Peyer's patch (tissue), 4 donors: ENCODE measurements at places on chromosomes 6 and 20. TPM values are rescaled to one million over a fixed set of nuclear protein-coding genes. Genes with fewer than 3 reads are reported as not detected.

DNA sequence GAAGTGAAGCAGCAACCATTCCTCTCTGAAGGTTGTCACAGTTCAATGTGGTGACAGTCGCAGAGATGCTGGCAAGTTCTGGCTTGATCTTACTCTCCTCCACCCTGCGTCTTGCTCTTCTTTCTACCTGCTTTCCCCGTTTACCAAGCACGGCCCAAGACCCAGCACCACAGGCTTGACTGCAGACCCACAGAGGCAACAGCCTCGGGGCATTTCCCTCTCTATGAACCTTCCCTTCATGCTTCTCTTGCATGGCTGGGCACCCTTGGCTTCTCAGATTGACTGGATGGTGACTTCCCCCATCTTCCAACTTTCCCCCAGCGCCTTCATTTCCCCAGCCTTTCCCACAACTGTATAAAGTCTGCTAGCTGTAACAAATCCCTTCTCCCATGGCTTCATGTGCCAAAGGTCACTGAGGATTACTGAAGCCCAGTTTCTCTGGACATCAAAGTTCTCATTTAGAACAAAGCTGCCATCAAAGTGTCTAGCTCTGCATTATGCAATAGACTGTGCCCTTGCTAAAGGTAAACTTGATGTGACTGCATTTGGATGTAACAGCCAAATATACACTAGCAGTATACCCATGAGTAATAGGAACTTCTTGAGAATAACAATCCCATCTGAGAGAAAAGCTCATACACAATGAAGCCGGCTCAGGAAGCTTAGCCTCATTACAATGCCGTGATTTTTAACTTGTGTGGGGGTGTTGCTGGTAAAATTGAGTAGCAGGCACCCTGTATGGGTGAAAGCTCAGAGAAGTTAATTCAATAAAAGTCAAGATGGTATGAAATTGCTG is 723.1 kb upstream of the FLRT3 start:
- DNase-seq, result no peak

IMPG1 gene
- not detected for total RNA-seq

DNA sequence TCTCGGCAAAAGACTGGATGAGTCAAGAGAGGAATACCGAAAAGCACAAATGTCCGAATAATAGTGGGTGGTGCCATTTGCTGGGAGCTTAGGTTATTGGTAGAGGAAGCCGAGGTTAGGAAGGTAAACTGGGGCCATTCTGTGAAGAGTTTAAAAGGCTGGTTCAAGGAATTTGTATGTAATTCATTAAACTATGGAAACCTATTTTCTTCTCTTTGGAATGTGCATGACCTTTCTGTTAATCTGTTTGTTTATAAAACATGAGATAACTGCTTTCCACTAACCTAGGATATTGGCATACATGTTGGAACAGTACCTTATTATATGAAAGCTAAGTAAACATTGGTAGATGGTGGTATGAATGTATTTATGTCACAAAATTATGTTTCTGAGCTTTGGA is 71.8 kb downstream of the LCA5 start:
- no peak for DNase-seq

- DNase-seq, result peak; percentile 36
Observed at GRCh38 chr20:25316506-25317190, 68.8 kb downstream of the PYGB start.

FOXC1 gene
- total RNA-seq, result 1.6 TPM

DNA sequence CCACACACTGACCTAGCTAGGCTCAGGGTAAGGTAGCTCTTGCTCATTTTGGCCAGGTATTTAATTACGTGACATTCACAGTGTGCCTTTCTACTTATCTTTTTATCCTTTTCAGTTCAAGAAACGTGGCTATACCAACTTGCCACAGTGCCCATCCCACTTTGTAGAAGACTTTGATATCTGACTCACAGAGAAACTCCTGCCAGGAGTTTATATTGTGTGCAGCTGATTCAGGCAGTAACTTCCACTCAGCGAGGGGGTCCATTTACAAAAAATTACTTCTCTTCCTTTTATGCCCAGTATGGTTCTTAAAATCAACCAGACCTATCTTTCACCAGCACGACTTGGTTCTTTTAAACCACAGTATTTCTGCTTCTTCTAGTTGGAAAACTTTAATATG is 75.6 kb downstream of the PRL start:
- no peak for DNase-seq

TMEM14A gene
- 28.8 TPM for total RNA-seq

DNA sequence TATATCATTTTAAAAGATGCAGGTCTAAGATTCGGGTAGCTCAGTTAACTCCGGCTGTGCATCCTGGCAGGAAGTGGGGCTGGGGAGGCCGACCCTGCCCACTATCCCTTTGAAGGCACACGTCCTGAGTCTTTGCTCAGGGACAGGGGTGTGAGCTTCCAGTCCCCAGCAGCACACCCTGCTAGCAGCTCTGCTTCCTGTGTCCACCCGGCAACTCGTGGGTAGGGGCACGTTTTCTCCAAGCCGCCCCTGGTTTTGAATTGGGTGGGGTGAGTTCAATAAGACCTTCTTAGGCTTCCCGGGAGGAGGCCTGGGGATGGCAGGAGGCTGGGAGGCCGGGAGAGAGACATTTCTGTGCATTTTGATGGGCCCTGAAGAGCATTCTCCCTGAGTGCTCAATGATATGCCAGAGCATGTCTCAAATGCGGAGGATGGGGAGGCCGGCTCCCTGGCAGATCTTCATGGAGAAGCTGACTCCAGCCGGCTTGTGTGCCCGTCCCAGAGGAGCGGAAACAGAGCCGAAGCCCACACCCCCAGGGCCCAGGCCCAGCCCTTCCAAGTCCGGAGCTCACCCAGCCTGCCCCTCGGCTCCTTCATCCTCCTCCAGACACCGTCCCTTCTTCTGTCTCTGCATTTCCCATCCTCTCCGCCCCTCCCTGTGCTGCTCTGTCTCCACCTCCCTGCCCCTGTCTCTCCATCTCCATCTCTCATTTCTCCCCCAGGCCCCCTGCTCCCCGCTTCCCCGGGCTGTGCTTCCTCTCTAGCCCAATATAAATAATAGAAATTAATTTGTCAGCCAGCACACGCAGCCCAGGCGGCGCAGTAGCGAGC is 36.3 kb upstream of the ZFAND3 start:
- DNase-seq, result no peak

GRCh38 chr6:3230900-3231246 is 3.4 kb upstream of the TUBB2B start:
- no peak for DNase-seq

CLVS2 gene
- 0.09 TPM for total RNA-seq

- no peak for DNase-seq
Observed at GRCh38 chr20:32780749-32781655, 18.8 kb downstream of the DNMT3B start.

DNA sequence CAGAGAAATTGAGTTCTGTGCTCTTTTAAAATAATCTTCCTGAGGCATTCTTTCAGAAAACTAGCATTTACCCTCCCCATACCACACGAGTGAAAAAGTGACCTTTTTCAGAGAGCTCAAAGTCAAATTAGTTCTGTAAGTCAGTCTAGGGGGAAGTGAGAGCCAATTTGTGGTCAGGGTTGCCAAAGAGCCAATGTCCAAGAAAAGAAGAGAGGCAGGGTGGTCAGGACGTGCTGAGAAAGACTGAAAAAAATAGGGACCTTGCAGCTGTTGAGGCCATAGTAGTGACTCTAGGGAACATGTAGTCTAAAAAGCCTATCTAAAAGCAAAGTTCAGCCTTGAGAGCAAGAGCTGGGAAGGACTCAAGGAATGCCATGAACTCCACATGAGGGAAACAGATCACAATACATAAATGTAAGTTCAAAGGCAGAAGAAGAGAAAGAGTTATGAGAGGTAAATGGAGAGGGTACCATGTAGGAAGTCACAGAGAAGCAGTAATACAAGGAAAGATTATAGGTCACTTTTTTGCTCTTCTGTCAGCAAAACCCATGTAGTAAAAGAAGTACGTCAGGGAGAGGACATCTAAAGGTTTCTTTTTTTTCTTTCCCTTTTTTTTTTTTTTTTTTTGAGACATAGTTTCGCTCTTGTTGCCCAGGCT is 565.1 kb upstream of the FLRT3 start:
- DNase-seq, result no peak

GRCh38 chr6:129188795-129189194 is 305.9 kb downstream of the LAMA2 start:
- no peak for DNase-seq

GRCh38 chr6:124226396-124226795 is 422.7 kb downstream of the NKAIN2 start:
- DNase-seq, result no peak

GRCh38 chr6:37868447-37868825 is 48.9 kb downstream of the ZFAND3 start:
- DNase-seq, result no peak

ECHDC1 gene
- 48.9 TPM for total RNA-seq

OR12D3 gene
- not detected for total RNA-seq

GRCh38 chr20:23971310-23971709 is 17.3 kb downstream of the GGTLC1 start:
- no peak for DNase-seq

- no peak for DNase-seq
Observed at GRCh38 chr6:113394729-113395128, 462.4 kb upstream of the MARCKS start.

GABRR1 gene
- total RNA-seq, result not detected

DNA sequence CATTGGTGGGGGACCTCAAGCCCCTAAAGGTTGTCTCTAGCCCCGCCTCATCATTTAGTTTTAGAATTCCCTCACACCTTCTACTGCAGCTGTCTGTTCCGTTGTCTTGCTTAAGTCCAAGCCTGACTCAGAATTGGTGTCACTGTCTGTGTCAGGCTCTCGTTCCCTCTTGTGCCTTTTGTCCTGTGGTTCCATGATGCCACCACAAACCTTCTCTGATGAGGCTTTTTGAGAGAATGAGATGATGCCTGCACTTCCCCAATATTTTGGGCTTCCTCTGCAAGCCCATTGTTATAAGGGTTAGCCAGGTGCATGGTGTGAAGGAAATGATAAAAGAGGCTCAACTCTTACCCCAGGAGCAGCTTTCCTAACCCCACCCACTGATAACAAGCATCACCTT is 8.1 kb upstream of the AKIRIN2 start:
- DNase-seq, result no peak

GRCh38 chr6:136371959-136372358 is 82.3 kb upstream of the BCLAF1 start:
- no peak for DNase-seq

LY6G5C gene
- not detected for total RNA-seq

MUC22 gene
- total RNA-seq, result not detected

GRCh38 chr6:126176282-126176681 is 163.6 kb upstream of the CENPW start:
- DNase-seq, result no peak

DNA sequence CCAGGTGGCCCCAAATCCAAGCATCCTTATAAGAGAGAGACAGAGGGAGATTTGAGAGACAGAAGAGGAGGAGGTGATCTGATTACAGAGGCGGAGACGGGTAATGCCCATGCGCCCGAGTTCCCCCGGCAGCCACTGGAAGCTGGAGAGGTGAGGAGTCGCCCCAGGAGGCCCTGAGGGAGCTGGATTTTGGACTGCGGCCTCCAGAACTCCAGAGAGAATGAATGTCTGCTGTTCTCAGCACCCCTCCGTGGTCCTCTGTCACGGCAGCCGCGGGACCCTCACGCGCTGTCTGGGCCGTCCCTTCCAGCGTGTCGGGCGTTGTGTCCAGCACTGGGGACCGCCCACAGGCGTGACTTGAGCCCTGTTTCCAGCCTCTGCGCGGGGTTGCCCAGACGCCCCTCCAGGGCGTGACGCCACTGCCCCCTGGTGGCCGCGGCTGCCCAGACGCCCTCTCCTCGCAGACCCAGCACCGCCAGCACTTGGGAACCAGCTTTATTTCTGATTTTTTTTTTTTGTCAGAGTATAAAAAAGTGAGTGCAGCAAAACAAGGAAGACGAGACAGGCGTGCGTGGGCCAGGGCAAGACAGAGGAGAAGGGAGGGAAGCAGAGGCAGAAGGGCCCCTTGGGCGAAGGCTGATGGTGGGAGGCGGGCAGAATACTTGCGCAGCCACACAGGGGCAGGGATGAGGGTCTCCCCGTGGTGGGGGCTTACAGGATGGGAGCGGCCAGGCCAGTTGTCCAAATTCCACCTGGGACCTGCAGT is 4.1 kb upstream of the ZNF512B start:
- peak; percentile 91 for DNase-seq

DNA sequence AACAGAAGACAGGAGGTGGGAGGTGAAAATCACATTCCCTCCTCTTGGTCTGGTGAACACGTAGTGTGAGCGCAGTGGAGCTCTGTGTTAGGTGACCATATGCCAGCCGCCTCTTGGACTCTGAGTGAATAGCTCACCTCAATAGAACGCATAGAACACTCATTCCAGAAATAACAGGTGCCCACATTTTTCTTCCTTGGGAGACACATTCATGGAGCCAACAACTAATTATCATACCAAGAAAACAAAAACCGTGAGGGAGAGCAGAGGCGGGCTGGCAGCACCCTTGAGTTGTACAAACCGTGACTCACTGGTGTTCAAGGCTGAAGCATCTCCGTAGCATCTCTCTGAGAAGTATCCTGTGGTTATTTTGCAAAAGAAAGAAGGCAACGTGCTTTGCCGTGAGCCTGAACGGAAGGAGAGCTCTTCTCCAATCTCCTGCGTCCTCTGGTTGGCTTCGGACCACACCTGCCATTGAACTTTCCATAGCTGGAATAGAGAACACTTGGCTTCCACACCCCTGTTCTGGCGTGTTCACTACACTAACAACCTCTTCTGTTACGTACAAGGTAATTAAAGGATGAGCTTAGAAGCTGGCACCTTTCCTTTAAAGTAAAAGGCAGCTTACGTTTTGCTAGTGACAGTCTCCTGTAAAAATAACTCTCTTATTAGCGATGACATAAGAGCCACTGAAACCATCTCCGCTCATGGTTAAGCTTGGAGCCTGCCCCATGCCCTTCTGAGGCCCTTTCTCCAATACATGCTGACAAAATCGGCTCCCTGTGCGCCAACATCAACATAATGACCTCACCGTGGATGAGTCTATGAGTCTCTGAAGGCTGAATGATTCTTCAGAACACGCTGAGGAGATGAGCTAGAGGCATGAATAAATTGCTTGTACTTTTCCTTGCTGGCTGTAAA is 30.2 kb upstream of the SGK1 start:
- DNase-seq, result no peak

DNA sequence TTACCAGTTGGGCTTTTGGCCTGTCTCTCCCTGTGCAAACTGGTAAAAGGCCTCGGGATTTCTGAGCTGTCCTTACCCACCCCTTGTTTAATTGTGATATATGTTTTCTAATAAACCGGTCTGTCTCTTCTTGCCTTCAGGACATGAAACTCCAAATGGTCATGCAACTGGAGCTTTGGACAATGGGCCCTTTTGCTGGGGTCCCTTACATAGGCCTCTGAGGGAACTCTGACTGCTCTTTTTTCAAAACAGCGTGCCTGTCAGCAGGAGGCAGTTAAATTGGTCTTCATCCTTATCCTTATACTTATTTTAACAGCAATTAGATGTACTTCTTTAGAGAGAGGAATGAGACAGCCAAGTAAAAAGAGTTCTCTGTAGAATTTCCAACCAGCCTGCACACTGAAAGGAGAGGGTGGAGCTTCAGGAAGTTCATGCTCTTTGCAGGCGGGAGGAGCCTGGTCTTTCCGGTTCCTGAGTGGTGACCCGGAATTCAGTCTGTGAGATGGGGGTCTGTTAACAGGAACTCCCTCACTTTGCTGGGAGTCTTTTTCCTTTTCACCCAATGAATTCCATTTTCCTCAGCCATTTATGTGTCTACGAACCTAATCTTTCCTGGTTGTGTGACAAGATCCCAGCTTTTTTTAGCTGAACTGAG is 299.6 kb upstream of the GJE1 start:
- DNase-seq, result no peak
